ENCODE measurements at places on chromosomes 7 and 10.

DNA sequence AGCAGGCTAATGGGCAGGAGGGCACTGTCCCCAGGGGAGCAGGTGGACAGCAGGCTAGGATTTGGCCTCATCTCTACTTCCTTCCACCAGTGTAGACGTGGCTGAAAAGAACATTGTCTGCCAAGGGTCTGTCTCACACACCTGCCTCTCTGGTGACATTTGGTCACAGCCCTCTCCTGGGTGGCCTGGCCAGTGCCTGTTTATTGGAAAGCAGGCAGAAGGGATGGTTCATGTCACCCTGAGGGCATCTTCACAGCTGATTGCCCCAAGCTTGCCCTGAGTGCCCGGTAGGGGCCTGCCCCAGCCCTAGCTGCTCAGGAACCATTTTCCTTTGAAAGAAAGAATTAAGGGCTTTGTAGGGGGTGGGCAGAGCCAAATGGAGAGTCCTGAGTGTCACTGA, 138.7 kb downstream of the C10orf105 start:
- DNase-seq = no peak

DNA sequence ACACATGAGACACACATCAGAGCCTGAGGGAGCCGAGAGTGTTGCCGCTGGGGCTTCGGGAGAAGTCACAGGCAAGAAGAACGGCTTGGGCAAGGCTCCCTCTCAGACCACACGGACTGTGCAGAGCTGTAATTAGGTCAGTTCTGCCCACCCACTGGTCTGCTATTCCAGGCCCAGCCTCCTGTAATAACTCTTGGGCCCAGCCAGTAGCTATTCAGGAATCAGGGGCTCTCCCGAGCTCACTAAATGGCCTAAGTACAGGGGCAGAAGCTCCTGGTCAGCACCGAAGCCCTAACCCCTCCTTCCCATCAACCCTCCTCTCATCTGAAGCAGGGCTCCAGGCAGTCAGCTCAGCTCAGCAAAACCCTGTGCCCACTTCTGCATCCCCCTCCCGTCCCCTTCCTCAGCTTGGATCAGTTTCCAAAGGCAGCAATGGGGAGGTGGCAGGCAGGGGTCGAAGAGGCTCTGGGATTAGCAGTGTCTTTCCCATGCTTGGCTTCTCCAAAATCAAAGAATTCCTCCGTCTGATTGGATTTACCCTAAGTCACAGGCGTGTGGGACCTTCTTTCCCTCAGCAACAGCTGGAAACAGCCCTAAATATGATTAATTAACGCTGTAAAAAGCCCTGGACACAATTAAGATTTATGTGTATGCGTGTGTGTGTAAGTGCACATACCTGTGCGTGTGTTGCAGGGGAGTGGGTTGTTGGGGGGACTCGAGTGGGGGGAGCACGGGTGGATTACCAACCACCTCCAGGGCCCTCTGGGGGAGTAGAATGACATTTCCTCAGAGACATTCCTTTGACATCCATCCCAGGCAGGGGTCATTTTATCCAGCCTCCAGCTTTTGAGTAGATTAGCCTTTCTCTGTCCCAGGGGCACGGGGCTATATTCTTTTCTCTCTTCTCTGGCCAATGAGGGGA, 48.4 kb upstream of the BTRC start:
- DNase-seq = no peak

DNA sequence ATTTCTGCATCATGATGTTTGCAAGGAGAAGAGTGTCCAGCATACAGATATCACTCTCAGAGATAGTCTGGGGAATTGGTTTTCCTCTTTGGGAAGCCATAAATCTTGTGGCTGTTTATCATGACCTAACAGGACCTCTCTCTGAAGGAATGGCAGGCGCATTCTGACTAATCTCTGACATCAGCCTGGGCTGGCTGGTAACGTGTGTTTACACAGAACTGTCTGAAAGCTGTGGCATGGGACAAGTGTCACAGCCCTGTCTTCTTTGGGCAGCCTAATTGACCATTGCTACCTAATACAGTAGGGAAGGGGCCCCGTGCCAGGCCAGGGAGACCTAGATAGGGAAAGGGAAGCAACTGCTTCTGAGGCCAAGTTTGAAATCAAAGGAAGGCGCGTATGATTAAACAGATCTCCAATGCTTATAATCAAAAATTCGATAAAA, 73.9 kb upstream of the CABCOCO1 start:
- no peak for DNase-seq

- no peak for DNase-seq
Observed at GRCh38 chr10:86331861-86332260, 34.7 kb downstream of the GRID1 start.

GRCh38 chr7:112665709-112666108, 124.5 kb downstream of the TMEM168 start:
- no peak for DNase-seq

- no peak for DNase-seq
Observed at GRCh38 chr7:158018971-158019645, 568.5 kb downstream of the PTPRN2 start.

DNA sequence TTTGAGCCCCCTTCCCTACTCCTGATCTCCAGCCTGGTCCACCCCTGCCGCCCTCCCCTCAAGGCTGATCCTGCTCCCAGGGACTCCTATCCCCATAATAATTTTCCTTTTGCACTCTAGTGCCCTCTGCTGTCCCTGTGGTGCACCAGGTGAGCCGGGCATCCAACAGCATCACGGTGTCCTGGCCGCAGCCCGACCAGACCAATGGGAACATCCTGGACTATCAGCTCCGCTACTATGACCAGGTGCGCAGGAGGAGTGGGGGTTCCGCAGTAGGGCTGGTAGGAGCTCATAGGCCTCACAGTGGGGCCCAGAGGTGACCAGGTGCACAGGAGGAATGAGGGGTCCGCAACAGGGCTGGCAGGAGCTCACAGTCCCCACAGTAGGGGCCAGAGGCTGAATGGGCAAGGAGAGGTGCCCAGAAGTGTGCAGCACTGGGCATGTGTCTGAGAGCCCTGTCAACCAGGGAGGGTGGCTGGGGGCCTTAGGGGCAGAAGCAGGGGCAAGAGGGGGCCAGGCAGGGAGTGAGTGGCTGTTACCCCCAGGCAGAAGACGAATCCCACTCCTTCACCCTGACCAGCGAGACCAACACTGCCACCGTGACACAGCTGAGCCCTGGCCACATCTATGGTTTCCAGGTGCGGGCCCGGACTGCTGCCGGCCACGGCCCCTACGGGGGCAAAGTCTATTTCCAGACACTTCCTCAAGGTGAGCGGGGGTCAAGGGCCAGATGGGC, 11.7 kb downstream of the EPHB6 start:
- DNase-seq = no peak

- no peak for DNase-seq
Observed at GRCh38 chr10:32153931-32154330, 97.7 kb upstream of the KIF5B start.

DNA sequence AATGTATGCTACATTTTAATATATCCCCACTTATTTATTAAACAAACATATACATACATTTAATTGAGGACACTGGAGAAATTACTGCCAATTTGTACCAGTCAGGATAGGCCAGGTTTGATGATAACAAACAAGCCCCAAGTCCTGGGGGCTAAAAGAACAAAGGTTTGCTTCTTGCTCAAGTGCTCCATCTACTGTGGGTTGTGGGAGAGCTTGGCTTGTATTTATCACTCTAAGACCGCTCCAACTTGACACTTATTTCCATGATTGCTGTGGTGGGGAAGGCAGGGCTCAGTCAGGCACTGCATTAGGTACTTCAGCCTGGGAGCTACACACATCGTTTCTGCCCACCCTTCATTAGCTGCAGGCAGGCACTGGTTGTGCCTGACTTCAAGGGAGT, 136.6 kb upstream of the ZNF32 start:
- no peak for DNase-seq
